ENCODE measurements at places on chromosomes 7 and 10. TPM values are rescaled to one million over a fixed set of nuclear protein-coding genes. Genes with fewer than 3 reads are reported as not detected.

The FAM24B gene
- total RNA-seq = not detected

The COL13A1 gene
- 2.3 TPM for total RNA-seq

The ANXA8 gene
- not detected for total RNA-seq

The IFIT1B gene
- total RNA-seq = not detected

The CNPY1 gene
- total RNA-seq = not detected

The MOGAT3 gene
- total RNA-seq = not detected

- no peak overlapping the region for H3K4me3 ChIP-seq
- peaks cover 3% of the 10 kb centered on the region for H3K27me3 ChIP-seq
- no peak for DNase-seq
- H3K4me1 ChIP-seq = no peaks in the 10 kb centered on the region
- H3K27ac ChIP-seq = no peak overlapping the region
These were observed 145.1 kb downstream of the C1GALT1 start for GRCh38 chr7:7327423-7327822.

- H3K36me3 ChIP-seq = no peaks in the 10 kb centered on the region
- H3K4me1 ChIP-seq = no peaks in the 10 kb centered on the region
- DNase-seq = no peak
- no peak overlapping the region for H3K4me3 ChIP-seq
These were observed 81.0 kb downstream of the MKI67 start for GRCh38 chr10:128044961-128045832.

- H3K4me3 ChIP-seq = no peak overlapping the region
- no peak for DNase-seq
- no peak overlapping the region for H3K27ac ChIP-seq
- no peaks in the 10 kb centered on the region for H3K4me1 ChIP-seq
- no peaks in the 10 kb centered on the region for H3K27me3 ChIP-seq
- H3K36me3 ChIP-seq = no peaks in the 10 kb centered on the region
These were observed 5.9 kb upstream of the ITGA8 start for GRCh38 chr10:15725603-15726002.

DNA sequence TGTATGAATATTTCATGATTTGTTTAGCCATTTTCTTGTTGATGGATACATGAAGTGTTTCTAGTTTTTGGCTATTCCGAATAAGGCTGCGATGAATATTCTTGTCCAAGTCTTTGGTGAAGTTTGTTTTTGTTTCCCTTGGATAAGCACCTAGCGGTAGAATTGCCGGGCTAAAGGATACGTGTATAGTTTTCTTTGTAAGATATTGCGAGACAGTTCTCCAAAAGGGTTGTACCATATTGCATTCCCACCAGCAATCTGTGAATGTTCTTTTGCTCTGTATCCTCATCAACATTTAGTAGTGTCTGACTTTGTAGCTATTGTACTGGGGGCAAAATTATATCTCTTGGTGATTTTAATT lies 142.6 kb downstream of the DOCK1 start:
- H3K4me3 ChIP-seq = no peak overlapping the region
- no peaks in the 10 kb centered on the region for H3K27me3 ChIP-seq
- DNase-seq = no peak
- no peaks in the 10 kb centered on the region for H3K36me3 ChIP-seq
- H3K4me1 ChIP-seq = no peaks in the 10 kb centered on the region

DNA sequence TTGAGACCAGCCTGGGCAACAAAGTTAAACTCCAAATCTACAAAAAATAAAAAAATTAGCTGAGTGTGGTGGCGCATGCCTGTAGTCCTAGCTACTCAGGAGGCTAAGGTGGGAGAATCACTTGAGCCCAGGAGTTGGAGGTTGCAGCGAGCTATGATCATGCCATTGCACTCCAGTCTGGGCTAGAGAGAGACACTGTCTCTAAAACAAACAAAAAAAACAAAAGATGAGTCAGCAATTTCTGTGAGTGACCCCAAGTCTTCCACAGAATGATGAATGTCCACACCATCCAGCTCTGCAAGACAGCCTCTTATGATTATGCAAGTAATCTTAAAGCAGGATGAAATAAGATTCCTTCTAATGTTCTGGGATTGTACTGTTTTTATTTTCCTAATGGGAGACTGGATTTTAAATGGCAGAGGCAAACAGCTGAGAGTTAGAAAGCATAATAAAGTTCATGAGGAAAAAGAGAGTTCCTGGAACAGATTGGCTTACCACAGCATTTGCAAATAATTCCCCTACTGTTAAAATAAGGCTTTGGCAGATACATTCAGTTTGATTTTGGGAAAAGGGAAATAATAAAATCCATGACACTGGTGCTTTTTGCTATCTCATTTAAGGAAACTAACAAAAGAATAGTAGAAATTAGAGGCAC lies 18.9 kb upstream of the PRKAR2B start:
- H3K36me3 ChIP-seq = no peaks in the 10 kb centered on the region
- no peak for DNase-seq
- H3K27ac ChIP-seq = no peak overlapping the region
- H3K27me3 ChIP-seq = no peaks in the 10 kb centered on the region

GRCh38 chr7:109890622-109891021 lies 1200.3 kb upstream of the LRRN3 start:
- no peaks in the 10 kb centered on the region for H3K4me1 ChIP-seq
- DNase-seq = no peak
- no peaks in the 10 kb centered on the region for H3K27me3 ChIP-seq

- H3K36me3 ChIP-seq = no peaks in the 10 kb centered on the region
- no peak overlapping the region for H3K4me3 ChIP-seq
- no peaks in the 10 kb centered on the region for H3K27me3 ChIP-seq
- no peaks in the 10 kb centered on the region for H3K4me1 ChIP-seq
- no peak for DNase-seq
- H3K27ac ChIP-seq = no peak overlapping the region
These were observed 89.6 kb downstream of the ATXN7L1 start for GRCh38 chr7:105786520-105787470.

DNA sequence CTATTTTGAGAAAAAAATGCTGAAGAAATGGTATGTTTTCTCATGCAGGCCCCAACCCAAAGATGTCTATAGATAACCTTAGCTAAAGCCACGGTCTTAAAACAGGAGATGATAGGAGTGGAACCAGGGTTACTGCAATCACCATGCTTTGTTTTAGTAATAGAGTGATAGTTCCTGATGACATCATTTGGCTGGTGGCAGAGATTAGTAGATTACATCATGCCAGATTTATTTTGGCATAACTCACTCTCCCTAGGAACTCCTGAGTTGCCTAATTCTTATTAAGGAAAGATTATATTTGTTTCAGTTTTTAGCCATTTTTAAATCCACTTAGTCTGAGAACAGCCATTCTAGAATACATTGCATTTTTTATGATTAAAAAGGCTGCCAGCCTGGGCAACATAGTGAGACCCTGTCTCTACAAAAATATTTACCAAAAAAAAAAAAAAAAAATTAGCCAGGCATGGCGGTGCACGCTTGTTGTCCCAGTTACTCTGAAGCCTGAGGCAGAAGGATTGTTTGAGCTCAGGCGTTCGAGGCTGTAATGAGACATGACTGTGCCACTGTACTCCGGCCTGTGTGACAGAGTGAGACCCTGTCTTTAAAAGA lies 17.8 kb downstream of the ENO4 start:
- no peak for DNase-seq
- H3K4me3 ChIP-seq = no peak overlapping the region
- no peaks in the 10 kb centered on the region for H3K27me3 ChIP-seq
- H3K27ac ChIP-seq = no peak overlapping the region
- no peaks in the 10 kb centered on the region for H3K36me3 ChIP-seq

GRCh38 chr7:144011458-144012230 lies 11.5 kb downstream of the OR6B1 start:
- no peak for DNase-seq
- H3K27ac ChIP-seq = no peak overlapping the region
- no peak overlapping the region for H3K4me3 ChIP-seq
- H3K27me3 ChIP-seq = no peaks in the 10 kb centered on the region
- no peaks in the 10 kb centered on the region for H3K4me1 ChIP-seq
- no peaks in the 10 kb centered on the region for H3K36me3 ChIP-seq

DNA sequence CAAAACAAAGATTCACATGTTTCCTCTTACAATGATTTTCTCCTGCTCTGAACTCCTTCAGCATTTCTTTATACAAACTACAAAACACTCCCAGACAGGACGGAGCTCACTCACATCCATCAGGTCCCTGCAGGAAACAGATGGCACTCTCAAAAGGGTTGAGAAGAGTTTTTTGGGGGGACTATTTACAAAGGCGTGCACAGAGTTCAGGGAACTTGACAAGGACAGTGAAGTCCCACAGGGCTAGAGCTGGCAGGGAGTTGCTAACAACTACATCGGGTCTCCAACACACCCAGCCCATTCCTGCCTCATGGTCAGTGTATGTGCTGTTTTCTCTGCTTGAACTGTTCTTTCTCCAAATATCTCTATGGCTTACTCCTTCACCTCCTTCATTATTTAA lies 24.7 kb upstream of the YAE1 start:
- H3K27me3 ChIP-seq = no peaks in the 10 kb centered on the region
- DNase-seq = no peak
- no peak overlapping the region for H3K4me3 ChIP-seq
- H3K27ac ChIP-seq = no peak overlapping the region

GRCh38 chr10:92490387-92490786 lies 83.5 kb downstream of the IDE start:
- no peaks in the 10 kb centered on the region for H3K27me3 ChIP-seq
- no peak overlapping the region for H3K27ac ChIP-seq
- no peak for DNase-seq
- H3K4me1 ChIP-seq = no peaks in the 10 kb centered on the region

DNA sequence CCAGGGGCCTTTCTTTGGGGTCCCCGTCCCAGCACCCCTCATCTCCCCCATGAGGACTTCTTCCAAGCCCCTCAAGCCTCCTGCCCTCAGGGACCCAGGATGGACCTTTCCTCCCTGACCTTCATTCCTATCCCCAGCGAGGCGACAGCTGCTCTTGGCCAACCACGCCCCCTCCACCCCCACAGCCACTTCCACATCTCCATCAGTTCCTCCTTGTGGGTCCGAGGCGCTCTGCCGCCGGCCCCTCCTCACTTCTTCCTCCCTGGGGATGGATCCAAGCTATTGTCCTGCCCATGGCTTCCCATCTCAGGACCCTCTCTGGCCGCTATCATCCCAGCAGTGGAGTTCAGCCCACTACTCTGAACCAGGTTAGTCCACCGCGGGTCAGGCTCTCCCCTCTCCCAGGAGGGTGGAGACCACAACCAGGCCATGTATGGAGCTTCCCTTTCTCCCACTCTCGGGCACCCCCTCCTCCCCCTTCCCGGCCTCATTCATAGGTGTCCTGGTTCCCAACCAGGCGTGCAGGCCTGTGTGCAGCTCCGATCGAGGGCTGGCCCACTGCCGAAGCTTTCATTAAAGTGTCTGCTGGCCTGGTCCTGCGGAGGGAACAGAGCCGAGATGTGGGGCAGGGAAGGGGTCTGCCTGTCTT lies 1.7 kb upstream of the SH2B2 start:
- no peaks in the 10 kb centered on the region for H3K36me3 ChIP-seq
- H3K4me1 ChIP-seq = peaks cover 27% of the 10 kb centered on the region
- no peak for DNase-seq
- no peak overlapping the region for H3K27ac ChIP-seq
- H3K27me3 ChIP-seq = no peaks in the 10 kb centered on the region
- peak overlapping the region; percentile 88 for H3K4me3 ChIP-seq

DNA sequence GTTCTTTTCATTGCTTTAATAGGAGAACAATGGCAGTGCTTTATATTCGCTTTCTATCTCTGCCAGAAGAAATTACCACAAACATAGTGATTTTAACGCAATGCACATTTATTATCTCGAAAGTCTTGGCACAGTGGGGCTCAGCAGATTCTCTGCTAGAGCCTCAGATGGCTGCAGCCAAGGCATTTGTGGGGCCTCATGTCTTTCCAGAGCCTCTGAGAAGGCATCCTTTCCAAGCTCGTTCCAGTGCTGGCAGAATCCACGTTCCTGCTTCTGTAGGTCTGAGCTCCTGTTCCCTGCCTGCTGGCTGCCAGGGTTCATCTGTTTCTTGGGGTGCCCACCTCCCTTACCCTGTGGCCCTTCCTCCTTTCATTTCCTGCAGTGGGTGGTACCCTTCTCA lies 60.2 kb downstream of the LRRC18 start:
- H3K36me3 ChIP-seq = no peaks in the 10 kb centered on the region
- H3K4me3 ChIP-seq = no peak overlapping the region
- H3K27me3 ChIP-seq = no peaks in the 10 kb centered on the region
- no peak overlapping the region for H3K27ac ChIP-seq
- no peaks in the 10 kb centered on the region for H3K4me1 ChIP-seq
- DNase-seq = no peak

DNA sequence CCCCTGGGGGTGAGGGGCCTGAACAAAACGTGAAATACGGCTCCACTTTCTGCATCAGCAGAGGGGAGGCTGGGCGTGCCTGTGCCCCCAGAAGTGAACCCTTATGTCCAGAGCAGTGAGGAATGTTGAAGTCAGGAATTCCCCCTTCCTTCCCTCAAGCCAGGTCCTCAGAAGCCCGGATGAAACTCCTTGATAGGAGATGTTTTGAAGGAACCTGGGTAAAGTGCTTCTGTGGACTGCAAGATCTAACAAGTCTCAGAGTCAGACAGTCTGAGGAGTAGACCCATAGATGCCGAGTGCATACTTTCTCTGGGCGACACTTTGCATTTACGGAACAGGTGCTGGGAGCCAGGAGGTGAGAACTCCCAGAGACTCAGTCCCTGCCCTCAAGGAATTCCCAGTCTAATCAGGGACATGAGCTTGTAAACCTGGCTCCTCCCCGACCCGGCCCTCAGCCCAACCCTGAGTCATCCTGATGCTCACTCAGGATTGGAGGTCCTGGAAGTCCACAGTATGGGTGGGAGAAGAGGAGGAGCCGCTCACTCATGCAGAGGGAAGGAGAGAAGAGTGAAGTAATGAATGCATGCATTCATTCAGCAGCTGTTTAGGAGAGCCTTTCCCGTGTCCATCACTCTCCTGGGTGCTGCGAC lies 179.5 kb upstream of the ITGB1 start:
- no peaks in the 10 kb centered on the region for H3K36me3 ChIP-seq
- H3K27me3 ChIP-seq = no peaks in the 10 kb centered on the region
- no peak overlapping the region for H3K4me3 ChIP-seq
- H3K27ac ChIP-seq = no peak overlapping the region
- H3K4me1 ChIP-seq = no peaks in the 10 kb centered on the region

- no peak for DNase-seq
- no peaks in the 10 kb centered on the region for H3K27me3 ChIP-seq
- H3K4me3 ChIP-seq = no peak overlapping the region
- no peaks in the 10 kb centered on the region for H3K36me3 ChIP-seq
- H3K4me1 ChIP-seq = peaks cover 27% of the 10 kb centered on the region
These were observed 126.1 kb upstream of the PRSS58 start for GRCh38 chr7:142383841-142384492.

GRCh38 chr7:45367026-45367425 lies 207.1 kb upstream of the ADCY1 start:
- no peak overlapping the region for H3K27ac ChIP-seq
- H3K4me3 ChIP-seq = no peak overlapping the region
- DNase-seq = no peak
